Thymus (tissue), 14 donors: ENCODE measurements at places on chromosomes 3 and 15. TPM values are rescaled to one million over a fixed set of nuclear protein-coding genes. Genes with fewer than 3 reads are reported as not detected.

The TEX55 gene
- total RNA-seq: not detected

The CD96 gene
- 80.2 TPM for total RNA-seq

DNA sequence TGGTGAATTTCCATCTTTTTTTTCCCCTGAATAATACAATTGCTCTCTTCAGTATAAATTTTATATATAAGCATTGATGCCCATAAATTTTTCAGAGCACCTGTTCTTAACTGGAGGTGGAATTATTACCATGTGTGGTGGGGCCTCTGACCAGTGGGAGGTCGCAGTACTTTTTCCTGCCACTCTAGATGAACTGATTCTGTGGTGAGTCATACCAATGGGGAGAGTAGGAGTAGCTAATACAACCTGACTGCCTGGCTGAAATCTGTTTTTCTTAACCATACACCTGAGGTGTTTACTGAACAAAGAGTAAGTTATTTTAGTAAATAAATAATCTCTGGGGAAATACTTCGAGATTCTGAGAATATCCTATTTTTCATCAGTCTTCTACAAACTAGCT is 67.2 kb downstream of the UNC13C start:
- no peaks in the 10 kb centered on the region for H3K4me1 ChIP-seq
- no peak overlapping the region for H3K4me3 ChIP-seq
- H3K36me3 ChIP-seq: no peaks in the 10 kb centered on the region
- H3K27me3 ChIP-seq: no peaks in the 10 kb centered on the region

DNA sequence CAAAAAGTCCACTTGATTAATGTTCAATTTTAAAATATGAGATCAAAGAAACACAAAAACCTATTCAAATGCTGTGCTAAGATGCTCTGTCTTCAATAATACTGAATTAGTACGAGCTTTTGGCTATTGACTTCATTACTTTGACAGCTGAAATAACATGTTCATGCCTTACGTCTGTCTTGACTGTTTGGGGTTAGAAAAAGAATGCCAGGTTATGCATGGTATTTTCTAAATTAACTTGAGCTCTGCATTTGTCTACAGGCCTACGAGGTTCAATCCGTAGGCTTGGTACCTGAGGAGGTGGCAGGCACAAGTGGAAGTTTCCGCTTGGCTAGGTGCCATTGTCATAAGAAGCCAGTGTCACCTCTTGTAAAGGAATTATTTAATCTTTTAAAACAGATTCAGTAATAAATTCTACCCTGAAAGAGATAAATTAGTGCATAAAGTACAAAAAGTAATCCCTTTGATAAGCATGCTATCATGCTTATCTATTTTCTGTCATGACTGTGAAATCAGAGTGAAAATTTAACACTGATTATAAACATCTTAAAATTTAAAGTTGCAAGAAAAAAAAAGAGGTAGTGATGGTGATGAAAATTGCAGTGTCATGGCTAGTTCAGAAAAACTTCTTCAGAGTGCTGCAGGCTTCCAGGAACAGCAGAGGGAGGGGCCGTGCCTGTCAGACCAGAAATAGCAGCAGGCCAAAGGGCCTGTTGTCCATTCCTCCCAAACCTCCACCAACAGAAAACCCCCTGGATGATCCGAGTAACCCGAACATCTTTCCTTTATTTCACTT is 115.7 kb downstream of the ARRDC4 start:
- no peaks in the 10 kb centered on the region for H3K36me3 ChIP-seq
- DNase-seq: no peak
- H3K4me1 ChIP-seq: no peaks in the 10 kb centered on the region
- no peak overlapping the region for H3K4me3 ChIP-seq
- H3K27me3 ChIP-seq: no peaks in the 10 kb centered on the region

GRCh38 chr15:94793207-94793606 is 561.8 kb downstream of the MCTP2 start:
- H3K27ac ChIP-seq: no peak overlapping the region
- no peaks in the 10 kb centered on the region for H3K36me3 ChIP-seq
- no peak overlapping the region for H3K4me3 ChIP-seq
- no peaks in the 10 kb centered on the region for H3K27me3 ChIP-seq
- no peak for DNase-seq

GRCh38 chr15:38474155-38474757 is 20.3 kb downstream of the FAM98B start:
- DNase-seq: peak; percentile 51
- H3K4me3 ChIP-seq: no peak overlapping the region
- peaks cover 24% of the 10 kb centered on the region for H3K36me3 ChIP-seq
- no peaks in the 10 kb centered on the region for H3K27me3 ChIP-seq

The RTP1 gene
- total RNA-seq: 0.05 TPM

GRCh38 chr3:150096700-150097587 is 126.2 kb upstream of the PFN2 start:
- H3K27ac ChIP-seq: no peak overlapping the region
- no peak for DNase-seq
- no peaks in the 10 kb centered on the region for H3K4me1 ChIP-seq
- H3K36me3 ChIP-seq: no peaks in the 10 kb centered on the region
- no peak overlapping the region for H3K4me3 ChIP-seq

The CSPG4 gene
- 1.5 TPM for total RNA-seq

The FRMD4B gene
- total RNA-seq: 21.7 TPM

DNA sequence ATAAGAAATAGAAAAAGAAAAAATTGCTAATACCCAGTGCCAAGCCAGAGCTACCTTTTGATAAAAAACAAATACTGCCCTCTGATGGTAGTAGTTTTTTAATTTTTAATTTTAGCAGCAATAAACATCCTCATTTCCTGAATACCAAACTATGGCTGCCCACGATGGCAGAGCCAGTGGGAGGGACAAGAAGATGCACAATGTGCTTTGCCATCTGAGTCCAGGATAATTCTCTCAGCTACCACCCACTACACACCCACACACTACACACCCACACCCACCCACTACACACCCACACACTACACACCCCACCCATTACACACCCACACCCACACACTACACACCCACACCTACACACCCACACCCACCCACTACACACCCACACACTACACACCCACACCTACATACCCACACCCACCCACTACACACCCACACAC is 17.8 kb downstream of the CEP19 start:
- no peak overlapping the region for H3K27ac ChIP-seq
- DNase-seq: peak; percentile 38
- H3K4me1 ChIP-seq: peaks cover 3% of the 10 kb centered on the region
- no peaks in the 10 kb centered on the region for H3K36me3 ChIP-seq
- H3K27me3 ChIP-seq: no peaks in the 10 kb centered on the region
- no peak overlapping the region for H3K4me3 ChIP-seq

DNA sequence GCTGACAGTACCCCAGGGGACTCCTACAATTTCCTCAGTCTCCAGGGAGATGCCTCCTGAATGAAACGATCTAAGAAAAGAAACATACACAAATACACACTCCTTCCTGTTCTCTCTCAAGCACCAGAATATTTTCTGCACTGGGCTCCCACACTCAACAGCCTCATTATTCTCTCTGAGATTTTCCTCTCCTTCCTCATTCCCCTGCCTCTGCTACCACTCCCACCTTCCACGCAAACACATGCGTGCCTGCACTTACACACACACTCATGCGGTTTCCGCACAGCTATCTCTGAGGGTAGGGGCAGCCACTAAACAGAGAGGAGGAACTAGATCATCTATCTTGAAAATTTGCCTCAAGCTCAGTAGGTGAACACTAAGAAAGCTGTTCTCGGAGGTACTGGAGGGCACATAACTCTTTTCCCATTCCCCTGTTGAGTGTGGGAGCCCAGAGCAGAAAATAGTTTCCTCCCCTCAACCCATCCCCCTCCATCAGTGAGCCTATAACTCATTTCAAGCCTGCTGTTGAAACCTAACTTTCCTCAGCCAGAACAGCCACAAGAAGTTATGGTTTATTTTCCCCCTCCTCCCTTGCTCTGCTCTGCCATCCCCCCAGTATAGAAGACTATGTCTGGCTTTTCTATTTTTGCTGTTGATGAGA is 30.5 kb upstream of the TIPARP start:
- no peaks in the 10 kb centered on the region for H3K36me3 ChIP-seq
- no peak overlapping the region for H3K27ac ChIP-seq
- no peaks in the 10 kb centered on the region for H3K27me3 ChIP-seq

- H3K4me1 ChIP-seq: no peaks in the 10 kb centered on the region
- no peaks in the 10 kb centered on the region for H3K36me3 ChIP-seq
- no peak overlapping the region for H3K27ac ChIP-seq
Measured at GRCh38 chr15:37131621-37132020, 31.3 kb upstream of the MEIS2 start.

GRCh38 chr3:145531548-145531947 is 629.4 kb downstream of the PLOD2 start:
- no peaks in the 10 kb centered on the region for H3K4me1 ChIP-seq
- H3K27me3 ChIP-seq: no peaks in the 10 kb centered on the region
- no peaks in the 10 kb centered on the region for H3K36me3 ChIP-seq
- no peak for DNase-seq
- H3K27ac ChIP-seq: no peak overlapping the region

The ADCY5 gene
- 0.76 TPM for total RNA-seq

- DNase-seq: no peak
- no peak overlapping the region for H3K27ac ChIP-seq
- no peaks in the 10 kb centered on the region for H3K36me3 ChIP-seq
- no peaks in the 10 kb centered on the region for H3K4me1 ChIP-seq
- no peak overlapping the region for H3K4me3 ChIP-seq
Measured at GRCh38 chr15:51085764-51086163, 8.9 kb downstream of the TNFAIP8L3 start.

DNA sequence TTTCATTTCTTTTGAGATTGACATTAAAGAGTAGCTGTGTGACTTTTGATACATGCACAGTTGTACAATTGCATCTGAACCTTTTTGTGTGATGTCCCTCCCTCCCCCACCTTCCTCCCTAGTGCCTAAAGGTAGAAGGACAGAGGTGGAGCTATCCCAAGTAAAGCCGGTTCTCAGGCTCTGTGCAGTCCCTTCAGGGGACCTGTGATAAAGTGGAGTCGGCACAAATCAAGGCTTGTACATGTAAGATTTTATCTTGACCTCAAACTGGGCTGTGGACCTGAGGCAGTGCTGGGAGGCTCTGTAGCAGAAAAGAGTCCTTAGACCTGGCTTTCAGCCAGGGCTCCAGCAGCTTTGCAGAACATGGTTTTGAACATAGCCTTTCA is 55.5 kb upstream of the CMTM7 start:
- no peaks in the 10 kb centered on the region for H3K27me3 ChIP-seq
- H3K4me1 ChIP-seq: peaks cover 32% of the 10 kb centered on the region
- H3K4me3 ChIP-seq: no peak overlapping the region
- DNase-seq: no peak
- H3K27ac ChIP-seq: peak overlapping the region; percentile 6

The MESP1 gene
- total RNA-seq: 0.38 TPM

- no peaks in the 10 kb centered on the region for H3K4me1 ChIP-seq
- no peak overlapping the region for H3K27ac ChIP-seq
- no peak for DNase-seq
- H3K4me3 ChIP-seq: no peak overlapping the region
- no peaks in the 10 kb centered on the region for H3K27me3 ChIP-seq
Measured at GRCh38 chr15:48578965-48579364, 66.5 kb downstream of the FBN1 start.

The BFSP2 gene
- total RNA-seq: 3.6 TPM

The KNG1 gene
- 0.14 TPM for total RNA-seq

GRCh38 chr3:48501196-48501595 is 2.8 kb downstream of the SHISA5 start:
- H3K4me3 ChIP-seq: no peak overlapping the region
- DNase-seq: no peak
- H3K27me3 ChIP-seq: peaks cover 52% of the 10 kb centered on the region
- H3K36me3 ChIP-seq: no peaks in the 10 kb centered on the region
- no peaks in the 10 kb centered on the region for H3K4me1 ChIP-seq
- no peak overlapping the region for H3K27ac ChIP-seq

The ZMYND10 gene
- 0.66 TPM for total RNA-seq

DNA sequence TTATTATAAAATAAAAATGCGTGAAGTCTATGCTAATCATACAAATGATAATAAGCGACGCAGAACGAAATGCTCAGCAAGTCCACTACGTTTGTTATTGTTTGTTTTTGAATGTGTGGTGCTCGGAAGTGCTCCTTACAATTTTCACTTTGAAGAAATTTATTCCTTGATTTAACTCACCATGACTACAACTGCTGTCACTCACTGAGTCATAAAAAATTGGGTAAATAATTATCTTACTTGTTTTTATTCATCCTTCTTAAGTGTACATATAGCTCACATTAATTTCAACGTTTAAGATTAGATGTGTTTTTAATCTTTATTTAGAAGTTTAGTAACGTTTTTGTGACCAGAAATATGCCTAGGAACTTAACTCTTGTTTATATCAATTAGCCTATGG is 66.7 kb upstream of the NANOGP8 start:
- H3K27ac ChIP-seq: no peak overlapping the region
- no peaks in the 10 kb centered on the region for H3K36me3 ChIP-seq
- no peaks in the 10 kb centered on the region for H3K27me3 ChIP-seq
- H3K4me3 ChIP-seq: no peak overlapping the region
- no peak for DNase-seq
- no peaks in the 10 kb centered on the region for H3K4me1 ChIP-seq

DNA sequence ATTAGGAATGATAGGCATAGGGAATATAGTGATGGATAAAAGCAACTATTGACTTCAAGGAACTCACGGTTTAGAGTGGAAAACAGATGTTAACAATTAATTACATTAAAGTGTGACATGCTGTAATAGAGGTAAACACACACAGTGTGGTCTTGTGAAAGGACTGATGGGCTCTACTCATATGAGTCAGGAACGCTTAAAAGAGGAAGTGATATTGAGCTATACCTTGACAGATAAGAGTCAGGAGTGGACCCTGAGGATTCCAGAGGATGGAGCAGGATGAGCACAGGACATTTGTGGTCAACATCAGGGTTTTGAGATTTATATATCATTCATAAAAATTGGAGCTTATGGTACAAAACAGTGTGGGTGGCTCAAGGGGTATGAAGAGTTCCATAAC is 11.0 kb downstream of the EXOG start:
- no peaks in the 10 kb centered on the region for H3K4me1 ChIP-seq
- peaks cover 23% of the 10 kb centered on the region for H3K36me3 ChIP-seq
- H3K27ac ChIP-seq: no peak overlapping the region
- no peak for DNase-seq
- no peaks in the 10 kb centered on the region for H3K27me3 ChIP-seq

DNA sequence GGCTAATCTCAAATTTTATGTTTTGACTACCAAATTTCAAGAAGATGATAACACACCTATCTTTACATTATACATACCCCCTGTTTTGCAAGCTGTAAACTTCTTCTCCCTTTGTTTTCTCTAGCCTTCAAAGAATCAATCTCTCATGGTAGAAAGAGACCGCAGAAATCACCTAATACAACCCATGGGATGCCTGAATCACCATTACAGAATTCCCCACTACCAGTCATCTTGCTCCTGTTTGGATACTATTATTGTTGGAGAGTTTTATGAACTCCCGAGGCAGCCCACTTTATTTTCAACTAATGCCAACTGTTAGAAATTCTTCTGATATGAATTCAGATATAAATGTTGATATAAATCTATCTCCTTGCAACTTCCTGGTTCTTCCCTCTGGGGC is 110.9 kb downstream of the FRMD5 start:
- no peak overlapping the region for H3K4me3 ChIP-seq
- no peak for DNase-seq
- no peak overlapping the region for H3K27ac ChIP-seq
- H3K36me3 ChIP-seq: no peaks in the 10 kb centered on the region

The SNX22 gene
- 9.4 TPM for total RNA-seq

- no peaks in the 10 kb centered on the region for H3K4me1 ChIP-seq
- DNase-seq: no peak
- no peak overlapping the region for H3K4me3 ChIP-seq
Measured at GRCh38 chr15:89506026-89506686, 9.8 kb upstream of the RHCG start.

GRCh38 chr15:62444104-62445022 is 279.3 kb upstream of the C2CD4B start:
- H3K4me3 ChIP-seq: no peak overlapping the region
- no peaks in the 10 kb centered on the region for H3K36me3 ChIP-seq
- H3K4me1 ChIP-seq: no peaks in the 10 kb centered on the region
- no peak for DNase-seq
